M059J (cell line): ENCODE measurements at places on chromosomes 1 and 21.

GRCh38 chr1:45892068-45892785 lies 88.8 kb downstream of the MAST2 start:
- DNase-seq = peak; percentile 97

GRCh38 chr1:98035602-98036002 lies 114.8 kb upstream of the DPYD start:
- peak; percentile 56 for DNase-seq

- peak; percentile 39 for DNase-seq
Measured at GRCh38 chr1:215376544-215377264, 190.4 kb upstream of the KCTD3 start.

GRCh38 chr1:43386676-43387075 lies 2.9 kb downstream of the MED8 start:
- DNase-seq = no peak

- DNase-seq = peak; percentile 2
Measured at GRCh38 chr1:238861342-238862066, 524.9 kb upstream of the CHRM3 start.

DNA sequence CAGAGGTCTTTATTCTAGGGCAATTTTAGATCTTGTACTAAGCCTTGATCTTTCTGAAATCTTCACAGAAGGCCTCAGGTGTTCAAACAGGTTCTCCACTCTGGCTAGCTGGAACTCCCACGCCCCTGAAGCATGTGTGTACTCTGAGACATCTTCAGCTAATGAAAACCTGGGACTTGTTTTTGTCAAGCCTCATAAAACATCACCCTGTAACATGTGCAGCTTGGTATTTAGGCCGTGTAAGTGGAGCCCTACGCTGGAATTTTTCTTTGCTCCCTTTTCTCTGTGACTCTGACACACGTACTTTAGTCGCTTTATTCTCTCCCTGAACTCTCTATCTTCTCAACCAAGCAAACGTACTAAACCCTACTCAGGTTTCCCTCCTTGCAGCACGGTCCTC lies 701.9 kb upstream of the ZP4 start:
- DNase-seq = no peak

GRCh38 chr1:26112407-26112775 lies 767 bp downstream of the PDIK1L start:
- DNase-seq = no peak

- DNase-seq = no peak
Measured at GRCh38 chr21:17742181-17742580, 77.0 kb downstream of the C21orf91 start.

- no peak for DNase-seq
Measured at GRCh38 chr1:157112186-157112867, 12.7 kb upstream of the ETV3L start.

GRCh38 chr1:181936768-181937581 lies 124.5 kb downstream of the ZNF648 start:
- DNase-seq = peak; percentile 42

- DNase-seq = no peak
Measured at GRCh38 chr1:168031198-168031597, 94.3 kb upstream of the MPC2 start.

GRCh38 chr1:153430166-153430553 lies 13.8 kb downstream of the S100A7A start:
- no peak for DNase-seq

DNA sequence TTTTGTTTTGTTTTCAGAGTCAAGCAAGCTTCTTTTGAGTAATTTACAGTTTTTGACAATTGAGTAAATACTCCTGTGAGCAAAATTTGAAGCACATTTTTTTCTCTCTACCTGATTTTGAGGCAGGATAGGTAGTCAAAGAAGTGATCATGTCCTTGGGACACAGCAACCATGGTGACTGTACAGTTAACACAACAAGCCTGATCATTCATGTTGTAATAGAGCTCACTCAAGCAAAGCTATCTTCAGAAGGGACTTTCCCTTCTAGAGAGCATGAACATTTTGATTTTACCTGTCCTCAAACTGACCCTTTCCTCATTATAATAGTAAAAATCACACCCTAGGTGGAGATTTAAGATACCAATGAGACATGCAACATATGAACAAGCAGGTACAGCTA lies 126.5 kb upstream of the KCNK1 start:
- DNase-seq = no peak

DNA sequence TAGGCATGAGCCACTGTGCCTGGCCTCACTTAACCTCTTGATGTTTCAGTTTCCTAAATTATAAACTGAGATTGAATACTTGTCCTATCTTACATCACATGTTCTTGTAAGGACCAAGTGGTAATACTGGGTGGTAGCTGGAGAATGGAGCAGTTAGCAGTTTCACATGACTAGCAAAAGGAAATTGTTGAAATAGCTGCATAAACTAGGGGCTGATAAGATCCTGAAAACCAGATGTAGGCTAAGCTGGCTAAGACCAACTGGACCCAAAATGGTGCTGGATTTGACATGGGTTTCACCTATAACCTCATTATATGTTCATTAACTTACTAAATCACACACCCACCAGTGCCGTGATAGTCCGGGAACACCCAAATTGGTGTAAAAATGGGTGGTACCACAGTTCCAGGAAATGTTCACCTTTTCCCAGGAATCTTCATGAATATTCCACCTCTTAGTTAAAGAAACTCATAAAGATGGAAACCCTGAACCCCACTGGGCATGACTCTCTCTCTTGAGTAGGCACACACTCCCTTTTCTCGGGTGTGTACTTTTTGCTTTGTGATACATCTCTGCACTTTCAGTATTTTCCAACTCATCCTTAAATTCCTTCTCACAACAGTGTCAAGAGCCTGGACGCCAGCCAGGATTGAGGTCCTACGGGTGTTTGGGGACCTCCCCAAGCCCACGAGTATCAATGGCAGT lies at the start of gene PAPPA2:
Gene PAPPA2, plus strand, starts transcription at position 502 of the 705 bp plus-strand sequence. CDS start 93,148 bp downstream, outside the sequence.
- no peak for DNase-seq

DNA sequence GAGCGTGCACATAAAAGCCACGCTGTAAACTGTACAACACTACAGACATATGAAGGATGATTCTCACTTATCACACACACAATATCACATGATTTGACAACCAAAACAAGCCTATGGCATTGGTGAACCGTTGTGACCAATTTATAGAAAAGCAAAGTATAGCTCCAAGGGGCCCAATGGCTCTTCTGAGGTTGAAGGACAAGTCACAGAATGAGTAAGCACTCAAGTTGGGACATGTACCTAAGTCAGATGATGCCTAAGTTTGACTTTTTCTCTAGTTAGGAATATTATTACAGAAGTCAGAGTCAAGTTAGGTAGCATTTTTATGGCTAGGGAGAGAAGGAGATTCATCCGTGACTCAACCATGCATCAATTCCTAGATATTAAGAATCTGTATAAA lies 45.7 kb downstream of the PLPP3 start:
- DNase-seq = no peak

DNA sequence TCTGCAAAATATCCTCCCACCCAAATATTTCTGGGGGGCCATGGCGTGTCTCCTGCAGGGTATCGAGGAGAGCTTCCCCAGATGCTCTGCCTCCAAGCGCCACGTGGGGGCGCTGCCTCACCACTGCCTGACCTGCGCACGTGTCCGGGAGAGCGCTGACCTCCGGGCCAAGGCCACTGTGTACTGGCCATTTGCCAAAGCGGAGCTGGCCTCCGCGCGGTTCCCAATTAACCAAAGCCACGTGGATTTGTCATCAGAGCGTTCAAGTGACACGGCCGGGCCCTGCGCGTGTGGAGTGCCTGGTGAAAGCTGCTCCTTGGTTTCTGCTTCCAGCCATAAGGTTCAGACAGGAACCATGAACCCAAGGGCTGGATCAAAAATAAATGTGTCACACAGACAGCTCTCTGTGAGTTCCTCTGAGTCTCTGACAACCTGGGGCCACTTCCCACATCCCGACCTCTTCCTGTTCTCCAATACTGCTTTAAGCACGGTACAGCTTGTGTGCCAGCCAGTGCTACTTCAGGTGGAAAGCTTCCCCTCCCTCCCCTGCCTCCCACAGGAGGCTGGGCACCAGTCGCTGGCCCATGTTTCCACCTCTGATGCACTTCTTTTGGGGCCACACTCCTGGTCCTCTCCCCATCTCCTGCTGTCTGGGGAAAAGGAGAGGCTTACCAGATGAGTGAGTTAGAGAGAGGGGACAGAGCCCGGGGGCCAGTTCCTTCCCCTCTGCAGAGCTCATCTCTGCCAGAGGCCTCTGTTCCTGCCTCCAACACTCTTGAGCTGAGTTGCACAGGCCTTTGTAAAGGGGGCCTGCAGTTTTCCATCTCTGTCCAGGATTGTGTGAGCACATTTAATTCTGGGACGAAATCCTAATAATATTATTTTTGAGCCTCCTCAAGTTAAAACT lies 26.1 kb downstream of the ZP4 start:
- peak; percentile 42 for DNase-seq

- peak; percentile 94 for DNase-seq
Measured at GRCh38 chr1:169363046-169363730, 4.4 kb downstream of the NME7 start.

DNA sequence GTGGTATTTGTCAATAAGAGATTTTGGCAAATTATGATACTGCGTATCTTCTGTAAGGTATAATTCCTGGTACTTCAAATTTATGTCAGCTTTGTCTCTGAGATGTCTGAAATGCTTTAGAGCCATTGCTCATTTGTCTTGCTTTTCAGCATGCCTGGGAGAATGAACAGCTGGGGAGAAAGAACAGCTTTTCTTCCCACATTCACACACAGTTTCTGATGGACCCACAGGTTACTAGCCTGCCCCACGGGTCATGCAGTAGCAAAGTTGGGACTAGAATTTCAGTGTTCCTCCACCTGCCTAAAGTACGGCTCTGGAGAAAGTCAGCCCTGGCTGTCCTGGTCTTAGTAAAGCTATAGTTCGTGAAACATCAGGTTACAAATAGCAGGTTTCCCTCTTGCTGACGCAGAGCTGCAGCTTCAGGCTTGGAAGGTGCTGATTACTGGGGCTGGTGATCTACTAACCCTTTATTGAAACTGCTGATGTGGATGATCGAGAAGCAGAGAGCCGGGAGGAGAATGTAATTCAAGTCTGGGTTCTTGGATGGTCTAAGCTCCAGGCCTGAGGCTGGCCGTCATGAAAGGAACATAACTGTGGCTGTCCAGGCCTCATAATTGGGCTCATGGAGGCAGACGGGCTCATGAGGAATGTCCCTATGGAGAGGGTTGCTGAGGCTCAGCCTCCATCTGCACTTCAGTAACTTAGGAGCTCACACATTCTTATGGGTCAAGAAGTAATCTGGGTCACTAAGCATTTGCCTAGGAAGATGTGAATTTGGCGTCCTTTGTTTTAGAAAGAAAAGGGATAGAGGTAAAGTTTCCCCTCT lies 12.4 kb downstream of the GALNT2 start:
- no peak for DNase-seq

DNA sequence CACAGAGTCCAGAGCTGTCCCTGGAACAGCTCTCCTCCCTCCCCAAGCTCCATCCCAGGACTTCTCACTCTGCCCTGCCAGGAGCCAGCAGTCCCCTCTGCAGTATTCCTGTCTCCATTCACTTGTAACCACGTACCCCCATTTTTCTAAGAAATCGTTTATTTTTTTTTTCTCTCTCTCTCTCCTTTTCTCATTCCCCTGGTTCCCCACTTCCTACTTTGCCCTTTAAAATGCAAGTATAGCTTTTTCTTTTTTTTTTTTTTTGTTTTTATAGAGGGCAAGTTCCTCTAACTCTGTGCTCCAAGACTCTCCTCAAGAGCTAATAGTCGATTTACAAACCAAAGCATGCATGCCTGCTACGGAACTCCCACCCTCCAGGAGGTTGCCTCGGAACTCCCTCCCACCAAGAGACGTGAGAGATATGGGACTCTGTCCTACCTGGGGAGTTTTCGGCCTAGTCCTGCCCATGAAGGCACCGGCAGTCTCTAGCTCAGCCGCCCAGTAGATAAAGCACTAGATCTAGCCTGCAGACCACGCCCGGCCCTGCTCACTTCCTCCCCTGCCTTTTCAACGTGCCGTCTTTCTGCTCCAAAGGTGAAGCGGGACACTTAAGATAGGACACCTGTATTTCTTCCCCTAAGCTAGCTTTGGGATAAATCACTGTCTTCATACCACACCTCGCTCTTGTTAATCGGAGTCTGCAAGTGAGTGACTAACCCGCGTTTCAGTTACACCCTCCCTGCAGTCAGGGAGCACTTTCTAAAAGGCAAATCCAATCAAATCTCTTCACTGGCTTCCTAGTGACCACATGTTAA lies 27.7 kb downstream of the TNFRSF9 start:
- DNase-seq = no peak

GRCh38 chr1:227317523-227318015 lies 723 bp downstream of the CDC42BPA start:
- peak; percentile 71 for DNase-seq

DNA sequence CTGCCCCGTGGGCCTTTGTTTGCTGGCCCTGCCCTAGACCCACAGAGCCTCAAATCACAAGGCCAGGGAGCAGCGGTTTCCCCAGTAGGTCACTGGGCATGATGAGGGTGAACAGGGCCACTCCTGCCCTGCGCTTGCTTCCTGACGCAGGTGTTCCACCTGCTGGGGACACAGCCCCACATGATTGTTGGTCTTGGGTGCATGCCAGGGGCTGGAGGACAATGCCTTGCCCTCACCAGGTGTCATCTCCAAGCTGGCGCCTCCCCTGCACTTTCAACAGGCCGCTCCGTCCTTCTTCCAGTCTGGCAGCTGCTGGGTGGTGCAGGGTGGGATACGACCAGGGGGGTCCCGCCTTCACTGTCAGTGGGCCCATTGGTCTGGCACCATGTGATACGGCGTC lies 24.3 kb downstream of the IL10RB start:
- DNase-seq = no peak

DNA sequence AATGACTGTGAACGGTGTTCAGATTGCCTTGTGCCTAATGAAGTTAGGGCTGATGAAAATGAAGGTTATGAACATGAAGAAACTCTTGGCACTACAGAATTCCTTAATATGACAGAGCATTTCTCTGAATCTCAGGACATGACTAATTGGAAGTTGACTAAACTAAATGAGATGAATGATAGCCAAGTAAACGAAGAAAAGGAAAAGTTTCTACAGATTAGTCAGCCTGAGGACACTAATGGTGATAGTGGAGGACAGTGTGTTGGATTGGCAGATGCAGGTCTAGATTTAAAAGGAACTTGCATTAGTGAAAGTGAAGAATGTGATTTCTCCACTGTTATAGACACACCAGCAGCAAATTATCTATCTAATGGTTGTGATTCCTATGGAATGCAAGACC lies 96.6 kb downstream of the ZFYVE9 start:
- peak; percentile 76 for DNase-seq

GRCh38 chr1:169484683-169485430 lies 887 bp downstream of the SLC19A2 start:
- peak; percentile 58 for DNase-seq

DNA sequence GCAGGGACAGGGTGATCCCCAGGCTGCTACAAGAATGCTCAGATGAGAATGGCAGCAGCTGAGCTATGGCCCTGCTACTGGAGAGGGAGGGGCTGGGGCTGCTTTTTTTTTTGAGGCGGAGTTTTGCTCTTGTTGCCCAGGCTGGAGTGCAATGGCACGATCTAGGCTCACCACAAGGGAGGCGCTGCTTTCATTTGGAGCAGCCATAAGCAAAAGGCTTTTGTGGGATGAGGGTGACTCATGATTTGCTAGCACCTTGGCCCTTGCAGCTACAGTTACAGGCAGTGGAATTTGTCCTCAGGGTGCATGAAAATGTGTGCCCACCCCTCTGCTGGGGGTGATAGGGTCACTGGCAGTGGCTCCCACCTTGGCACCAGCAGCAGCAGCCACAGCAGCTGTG lies 32.4 kb upstream of the CYP4A22 start:
- DNase-seq = peak; percentile 48

- DNase-seq = no peak
Measured at GRCh38 chr21:23130308-23130707, 2132.1 kb downstream of the NCAM2 start.
